Naive B cell (primary cell): ENCODE measurements at places on chromosomes 16 and 17.
A peak's percentile ranks its signal among the peaks of the same experiment; 100 is the strongest.

DNA sequence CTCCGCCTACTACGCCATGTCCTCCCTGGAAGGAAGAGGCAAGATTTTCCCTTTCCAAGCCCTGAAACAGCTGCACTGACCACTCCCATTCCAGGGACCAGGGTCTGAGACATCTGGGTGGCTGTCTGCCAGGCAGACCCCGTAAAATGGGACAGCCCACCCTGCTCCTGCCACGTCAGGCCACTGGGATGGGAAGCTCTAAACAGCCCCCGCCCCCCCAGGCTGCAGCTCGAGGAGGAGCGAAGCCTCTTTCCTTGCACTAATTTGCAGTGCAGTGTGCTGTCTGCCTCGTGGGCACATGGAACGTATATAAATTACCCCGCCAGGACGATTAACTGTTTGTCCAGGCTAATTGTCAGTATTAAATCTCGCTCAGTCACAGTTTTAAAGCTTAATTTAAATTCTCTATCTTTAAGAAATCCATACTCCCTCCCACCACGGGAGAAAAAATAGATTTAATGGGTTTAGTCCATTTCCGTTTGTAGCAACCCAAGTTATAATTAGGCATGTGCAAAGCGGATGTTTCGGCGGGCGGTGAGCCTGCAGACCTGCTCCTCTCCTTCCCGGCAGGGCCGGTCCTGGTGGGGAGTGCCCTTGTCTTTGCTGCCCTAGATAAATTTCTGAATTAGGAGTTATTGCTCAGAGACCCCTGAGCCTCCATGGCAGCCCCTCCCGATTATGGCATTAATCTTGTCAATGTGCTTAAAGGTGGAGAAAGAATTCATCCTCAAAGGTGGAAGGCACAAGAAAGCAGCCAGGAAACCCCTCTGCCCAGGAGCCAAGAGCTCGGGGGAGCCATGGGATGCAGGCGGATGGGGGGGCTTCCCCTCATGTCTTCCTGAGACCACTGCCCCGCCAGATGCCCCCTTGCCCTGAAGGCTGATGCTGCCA lies 268.0 kb upstream of the TNRC6C start:
- no peaks in the 10 kb centered on the region for H3K36me3 ChIP-seq
- no peak for DNase-seq
- H3K4me3 ChIP-seq: peak overlapping the region; percentile 76
- H3K4me1 ChIP-seq: peaks cover 17% of the 10 kb centered on the region
- H3K27ac ChIP-seq: no peak overlapping the region

DNA sequence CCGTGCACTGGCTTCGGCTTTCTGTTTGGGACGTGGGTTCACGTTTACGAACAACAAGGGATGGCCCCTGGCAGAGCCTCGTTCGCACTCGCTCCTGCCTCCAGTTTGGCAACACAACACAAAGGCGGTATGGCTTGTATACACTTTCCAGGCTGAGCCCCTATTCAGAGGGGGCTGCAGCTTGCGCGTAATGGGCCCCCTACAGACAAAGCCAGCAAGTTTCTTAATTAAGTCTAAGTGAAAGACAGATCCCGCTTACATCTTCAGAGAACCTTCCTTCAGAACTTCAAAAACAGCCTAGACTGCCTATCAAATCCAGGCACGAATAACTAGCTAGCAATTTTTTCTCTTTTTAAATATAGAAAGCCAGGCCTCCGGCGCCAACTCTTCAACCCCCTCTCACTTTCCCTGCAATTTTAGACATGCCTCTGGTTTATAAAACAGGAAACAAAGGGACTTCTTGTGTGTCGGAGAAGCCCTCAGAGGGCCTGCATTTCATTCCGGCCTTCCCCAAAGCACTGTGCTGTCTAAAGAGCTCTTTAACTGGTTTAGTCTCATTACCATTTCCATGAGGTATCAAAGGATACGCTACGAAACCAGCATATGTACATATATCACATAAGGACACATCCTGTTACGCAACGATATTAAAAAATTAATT lies 244.9 kb downstream of the STX8 start:
- DNase-seq: no peak
- H3K27ac ChIP-seq: peak overlapping the region; percentile 42
- peaks cover 18% of the 10 kb centered on the region for H3K36me3 ChIP-seq
- peaks cover 8% of the 10 kb centered on the region for H3K4me1 ChIP-seq
- H3K27me3 ChIP-seq: no peaks in the 10 kb centered on the region

DNA sequence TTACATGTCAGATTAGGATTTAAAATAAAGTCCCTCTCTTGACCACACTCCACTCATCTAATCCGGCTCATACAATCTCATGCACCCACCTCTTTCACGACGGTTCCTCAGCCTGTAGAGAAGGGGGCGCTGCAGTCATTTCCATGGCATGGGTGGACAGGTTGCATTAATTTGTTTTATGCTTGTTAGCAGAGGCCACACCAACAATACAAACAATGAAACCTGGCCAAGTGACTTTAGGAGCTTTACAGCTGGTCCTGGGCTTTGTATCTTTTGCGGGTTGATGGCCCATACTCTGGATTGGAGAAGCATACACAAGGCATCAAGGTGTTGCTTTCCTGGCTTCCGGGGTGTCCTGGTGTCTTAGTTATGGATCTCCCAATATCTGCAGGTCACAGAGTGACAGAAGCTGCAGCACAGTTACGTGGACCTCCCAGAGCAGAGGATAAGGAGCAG lies 9.7 kb upstream of the SNF8 start:
- H3K4me3 ChIP-seq: no peak overlapping the region
- no peaks in the 10 kb centered on the region for H3K36me3 ChIP-seq
- H3K27ac ChIP-seq: no peak overlapping the region
- DNase-seq: no peak
- H3K27me3 ChIP-seq: peaks cover 5% of the 10 kb centered on the region
- H3K4me1 ChIP-seq: peaks cover 16% of the 10 kb centered on the region

- peak overlapping the region; percentile 22 for H3K4me3 ChIP-seq
- no peaks in the 10 kb centered on the region for H3K36me3 ChIP-seq
- no peak overlapping the region for H3K27ac ChIP-seq
- H3K4me1 ChIP-seq: no peaks in the 10 kb centered on the region
Observed at GRCh38 chr16:59878479-59878878, 1144.4 kb upstream of the GOT2 start.

GRCh38 chr16:58507195-58507962 lies 7.4 kb downstream of the NDRG4 start:
- DNase-seq: no peak
- peaks cover 20% of the 10 kb centered on the region for H3K4me1 ChIP-seq
- H3K4me3 ChIP-seq: no peak overlapping the region
- H3K27ac ChIP-seq: no peak overlapping the region
- H3K27me3 ChIP-seq: peaks cover 12% of the 10 kb centered on the region

- no peak overlapping the region for H3K27ac ChIP-seq
- H3K27me3 ChIP-seq: no peaks in the 10 kb centered on the region
- H3K4me3 ChIP-seq: no peak overlapping the region
- peak; percentile 24 for DNase-seq
Observed at GRCh38 chr17:42221886-42222745, 27.8 kb upstream of the GHDC start.

DNA sequence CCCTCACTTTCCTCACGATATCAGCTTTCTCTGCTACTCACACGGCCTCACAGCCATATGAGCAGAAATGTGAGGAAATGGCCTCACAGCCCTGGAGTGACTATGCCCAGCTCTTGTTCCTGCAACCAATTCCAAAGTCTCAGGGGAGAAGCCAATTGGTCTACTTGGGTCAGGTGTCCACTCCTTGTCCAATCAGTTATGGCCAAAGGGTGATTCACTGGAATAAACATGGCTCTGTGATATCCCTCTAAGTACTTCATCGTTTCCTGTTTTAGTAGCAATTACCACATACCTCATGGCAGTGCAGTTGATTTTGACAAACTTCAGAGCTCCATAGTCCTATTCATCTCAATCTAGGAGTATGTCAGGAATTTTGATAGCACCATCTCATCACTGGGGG lies 195.4 kb downstream of the KATNIP start:
- H3K4me1 ChIP-seq: peaks cover 4% of the 10 kb centered on the region
- H3K27ac ChIP-seq: no peak overlapping the region
- peaks cover 8% of the 10 kb centered on the region for H3K36me3 ChIP-seq
- no peak overlapping the region for H3K4me3 ChIP-seq

- H3K27ac ChIP-seq: no peak overlapping the region
- DNase-seq: no peak
- no peaks in the 10 kb centered on the region for H3K4me1 ChIP-seq
- H3K27me3 ChIP-seq: no peaks in the 10 kb centered on the region
Observed at GRCh38 chr17:1071103-1071825, 74.3 kb downstream of the TIMM22 start.
